Stimulated activated CD8-positive, alpha-beta memory T cell treated with anti-CD3 and anti-CD28 coated beads, Interleukin-2, amount 100 ng/mL, for 48 hours (primary cell): ENCODE measurements at places on chromosomes 4 and X.

DNA sequence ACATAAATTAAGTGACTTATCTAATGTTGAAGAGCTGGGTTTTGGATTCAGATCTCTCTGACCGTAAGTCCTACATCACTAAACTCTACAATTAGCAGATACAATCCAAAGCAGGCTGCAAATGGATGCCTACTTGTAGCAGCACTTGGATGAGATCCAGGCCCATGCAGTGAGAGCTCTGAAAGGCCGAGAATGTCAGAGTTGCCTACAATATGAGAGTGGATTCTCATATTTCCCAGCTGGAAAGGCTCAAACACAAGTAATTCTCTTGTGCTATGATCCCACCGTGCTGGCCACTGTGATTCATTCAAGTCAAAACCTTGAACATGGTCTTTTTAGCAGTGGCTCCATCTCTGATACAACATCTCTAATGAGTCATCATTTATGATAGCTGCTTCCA, 125.4 kb upstream of the CHRDL1 start:
- no peak for DNase-seq

DNA sequence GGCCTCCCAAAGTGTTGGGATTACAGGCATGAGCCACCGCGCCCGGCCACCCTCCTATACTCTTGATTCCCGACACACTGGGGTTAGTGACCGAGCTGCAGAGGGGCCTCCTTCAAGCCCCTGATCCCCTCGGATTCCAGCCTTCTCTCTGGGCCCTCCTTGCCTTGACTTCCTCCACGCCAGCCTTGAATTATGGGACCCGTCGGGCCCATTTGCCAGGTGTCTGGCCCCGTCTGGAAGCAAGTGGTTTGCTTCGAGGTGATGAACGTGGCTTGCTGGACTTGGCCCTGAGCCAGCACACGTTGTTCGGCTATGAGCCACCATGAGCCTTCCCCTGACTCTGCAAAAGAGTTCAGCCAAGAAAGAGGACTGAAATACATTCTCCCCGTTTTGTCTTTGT, 37.4 kb upstream of the GRPEL1 start:
- DNase-seq, result no peak

DNA sequence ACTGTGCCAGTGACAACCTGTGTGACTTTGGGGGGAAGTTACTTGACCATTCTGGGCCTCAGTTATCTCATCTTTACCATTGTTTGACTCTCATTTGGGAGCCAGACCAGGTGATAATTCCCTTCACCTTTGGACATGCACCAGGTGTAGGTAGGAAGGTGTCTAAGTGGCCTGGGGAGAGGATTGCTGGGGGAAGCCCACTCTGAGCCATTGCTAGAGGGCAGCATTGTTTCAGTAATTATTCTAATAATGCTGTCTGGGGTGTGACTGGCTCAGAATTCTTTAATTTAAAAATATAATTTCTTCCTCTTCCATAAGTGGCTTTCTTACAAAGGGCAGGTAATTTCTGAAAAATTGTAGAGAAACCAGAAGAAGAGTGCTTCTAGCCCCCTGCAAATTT, 104.3 kb downstream of the RTL9 start:
- DNase-seq, result no peak

DNA sequence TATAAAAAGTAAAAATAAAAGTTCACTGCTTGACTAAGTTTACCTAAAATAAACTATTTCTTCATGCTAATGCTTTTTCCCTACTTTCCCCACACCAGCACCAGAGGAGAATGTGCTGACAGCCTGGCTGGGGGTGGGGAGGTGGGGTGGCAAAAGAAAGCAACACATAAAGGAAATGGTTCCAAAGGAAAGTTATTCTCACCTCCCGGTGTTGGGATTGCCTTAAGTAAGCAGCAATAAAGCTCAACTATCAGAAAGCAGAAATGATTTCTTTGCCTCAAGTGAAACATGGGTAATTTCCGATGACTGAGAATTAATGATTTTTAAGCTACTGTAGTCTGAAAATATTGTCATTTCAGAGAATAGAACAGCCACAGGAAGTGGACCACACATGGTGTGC, 84.5 kb upstream of the DKK2 start:
- DNase-seq, result no peak
